ENCODE measurements at places on chromosomes 7 and 10.

GRCh38 chr10:131850383-131850870 lies 50.4 kb upstream of the PPP2R2D start:
- no peak for DNase-seq

DNA sequence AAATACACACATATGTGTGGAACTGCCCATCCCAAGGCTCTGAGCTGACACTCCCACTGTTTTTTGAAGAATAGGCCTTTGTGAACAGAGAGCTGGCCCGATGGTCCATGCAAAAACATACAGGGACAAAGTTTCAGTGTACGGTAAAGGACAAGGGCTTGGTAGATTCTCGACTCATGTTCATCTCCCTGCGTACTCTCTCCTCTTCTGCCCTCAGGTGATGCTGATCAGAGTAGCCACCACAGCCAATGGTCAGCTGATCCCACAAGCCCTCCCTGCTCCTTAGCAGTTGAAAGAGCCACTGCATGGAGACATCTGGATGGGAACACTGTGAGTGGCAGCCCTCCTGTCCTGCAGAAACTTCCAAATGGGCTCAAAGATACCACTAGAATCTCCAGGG lies 23.1 kb upstream of the C10orf71 start:
- no peak for DNase-seq

DNA sequence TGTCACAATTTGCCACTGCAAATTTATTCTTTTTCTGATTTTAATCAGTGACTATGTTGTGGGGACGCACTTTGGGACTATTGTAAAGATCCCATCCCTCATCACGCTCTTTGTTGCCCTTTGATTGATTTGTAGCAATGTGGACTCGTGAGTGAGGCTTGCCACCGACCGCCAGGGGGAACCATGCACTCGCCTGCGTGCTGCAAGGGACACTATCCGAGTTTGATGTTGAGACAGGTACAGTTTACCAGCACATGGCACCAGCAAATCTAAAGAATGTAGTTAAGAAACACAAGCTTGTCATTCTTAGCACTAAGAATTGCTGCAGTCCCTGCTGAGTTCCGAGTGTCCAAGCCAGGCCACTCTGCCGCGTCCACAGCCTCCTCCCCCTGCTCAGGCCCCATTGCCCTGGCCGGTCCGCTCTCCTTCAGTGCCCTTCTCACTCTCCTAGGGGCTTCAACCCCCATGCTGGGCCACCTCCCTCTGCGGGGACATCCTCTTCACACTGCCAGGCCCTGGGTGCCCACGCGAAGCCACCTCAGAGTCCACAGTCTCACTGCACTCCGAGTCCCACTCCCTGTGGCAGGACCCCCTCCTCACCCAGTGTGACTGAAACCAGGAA lies 2.0 kb upstream of the SFTPA2 start:
- DNase-seq, result peak; percentile 38

DNA sequence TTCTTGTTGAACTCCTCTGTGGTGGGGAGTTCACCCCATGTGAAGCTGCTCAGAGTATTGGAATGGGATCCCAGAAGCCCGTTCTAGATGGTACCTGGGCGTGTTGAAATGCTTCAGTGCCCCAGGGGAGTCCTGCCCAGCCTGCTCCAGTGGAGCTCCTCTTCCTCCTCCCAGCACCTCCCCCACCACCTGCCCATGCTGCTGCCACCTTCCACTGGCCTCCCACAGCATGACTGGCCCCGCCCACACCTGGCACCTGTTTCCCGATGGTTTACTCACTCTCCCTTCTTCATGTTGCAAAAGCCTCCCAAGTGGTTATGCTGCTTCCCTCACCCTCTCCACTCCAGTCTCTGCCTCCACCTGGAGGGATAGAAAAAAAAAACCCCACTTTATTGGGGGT lies 32.2 kb upstream of the PCBD1 start:
- DNase-seq, result no peak

GRCh38 chr10:93841961-93842360 lies 51.8 kb upstream of the SLC35G1 start:
- no peak for DNase-seq

DNA sequence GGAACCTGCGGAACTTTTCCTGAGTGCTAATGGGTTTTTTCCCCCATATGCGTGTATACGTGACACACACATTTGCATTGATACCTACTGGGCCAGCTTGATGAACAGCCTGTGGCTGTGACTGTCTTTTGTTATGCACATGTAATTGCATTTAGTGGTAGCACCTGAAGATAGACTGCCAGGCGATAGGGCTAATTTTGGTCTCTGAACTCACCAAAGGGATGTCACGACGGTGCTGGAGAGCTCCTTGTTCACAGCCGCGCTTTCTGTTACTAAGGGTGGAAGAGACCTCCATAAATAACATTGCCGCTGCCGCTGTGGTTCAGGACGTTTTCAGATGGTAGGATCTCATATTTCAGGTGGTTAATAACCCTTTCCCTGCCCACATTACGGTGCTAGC lies 133.2 kb downstream of the CAMK1D start:
- no peak for DNase-seq

DNA sequence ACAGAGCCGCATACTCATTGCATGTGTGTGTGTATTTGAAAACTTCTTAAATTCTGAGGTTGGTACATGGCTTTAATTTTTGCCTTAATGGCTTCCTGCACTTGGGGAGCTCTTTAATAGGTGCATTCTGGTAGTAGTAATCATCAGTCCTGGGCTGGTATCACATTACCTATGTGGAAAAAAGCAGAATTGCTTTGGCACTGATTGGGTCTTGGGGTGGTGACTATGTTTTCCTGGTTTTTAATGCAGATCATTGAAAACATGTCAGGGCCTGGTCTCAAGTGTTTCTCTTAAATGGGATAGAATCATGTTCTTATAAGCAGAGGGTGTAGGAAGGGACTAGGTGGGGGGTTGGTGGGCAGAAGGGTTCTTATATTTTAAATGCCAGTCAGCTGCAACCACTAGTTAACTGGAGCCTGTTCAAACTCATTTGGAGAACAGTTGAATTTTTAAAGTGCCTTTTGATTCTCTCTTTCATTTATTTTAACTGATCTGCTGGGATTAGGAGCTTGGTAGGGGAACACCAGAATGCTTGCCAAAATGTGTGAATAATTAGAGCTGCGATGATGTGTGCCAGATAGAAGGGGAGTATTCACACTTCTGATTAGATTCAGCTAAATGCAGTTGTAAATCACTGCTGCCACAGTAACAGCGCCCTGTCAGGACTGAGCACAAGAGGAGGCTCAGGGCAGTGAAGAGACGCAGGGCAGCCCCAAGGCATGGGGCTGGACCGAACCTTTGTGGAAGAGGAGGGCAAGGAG lies 633.5 kb upstream of the GALNT17 start:
- no peak for DNase-seq

GRCh38 chr10:104339469-104340110 lies 1.3 kb upstream of the ITPRIP start:
- DNase-seq, result no peak

DNA sequence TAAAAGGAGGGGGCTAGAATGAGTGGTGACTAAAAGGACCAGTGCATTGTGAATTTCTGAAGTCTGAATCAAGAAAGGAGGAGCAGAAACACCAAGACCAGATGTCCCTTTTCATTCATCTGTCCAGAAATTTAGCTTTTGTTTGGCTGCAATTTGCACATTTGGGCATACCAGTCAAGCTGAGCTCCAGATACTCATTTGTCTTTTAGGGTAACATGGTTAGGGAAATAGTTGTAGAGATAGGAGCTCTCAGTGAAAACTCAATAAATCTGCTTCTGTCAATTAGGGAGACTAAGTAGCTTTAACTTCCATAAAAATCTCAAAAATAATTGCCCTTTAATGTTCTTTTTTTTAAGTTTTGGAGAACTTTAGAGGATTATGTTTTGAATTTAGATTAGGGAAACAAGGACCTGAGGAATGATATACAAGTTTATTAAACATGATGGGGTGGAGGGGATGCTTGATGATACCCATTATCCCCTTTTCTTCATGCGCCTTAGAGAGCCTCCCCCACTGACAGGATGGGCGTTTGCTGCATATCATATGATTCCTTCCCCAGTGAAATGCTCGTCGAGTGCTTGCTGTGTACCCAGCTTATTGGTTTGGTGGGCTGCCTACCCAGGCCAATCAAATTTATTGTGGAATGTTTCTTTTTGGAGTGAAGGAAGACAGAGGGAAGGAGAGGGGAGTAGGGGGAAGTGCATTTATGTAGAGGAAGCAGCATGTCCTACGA lies 50.7 kb upstream of the RPA3 start:
- no peak for DNase-seq

- no peak for DNase-seq
These were observed 101.0 kb upstream of the JCAD start for GRCh38 chr10:30160271-30160982.

DNA sequence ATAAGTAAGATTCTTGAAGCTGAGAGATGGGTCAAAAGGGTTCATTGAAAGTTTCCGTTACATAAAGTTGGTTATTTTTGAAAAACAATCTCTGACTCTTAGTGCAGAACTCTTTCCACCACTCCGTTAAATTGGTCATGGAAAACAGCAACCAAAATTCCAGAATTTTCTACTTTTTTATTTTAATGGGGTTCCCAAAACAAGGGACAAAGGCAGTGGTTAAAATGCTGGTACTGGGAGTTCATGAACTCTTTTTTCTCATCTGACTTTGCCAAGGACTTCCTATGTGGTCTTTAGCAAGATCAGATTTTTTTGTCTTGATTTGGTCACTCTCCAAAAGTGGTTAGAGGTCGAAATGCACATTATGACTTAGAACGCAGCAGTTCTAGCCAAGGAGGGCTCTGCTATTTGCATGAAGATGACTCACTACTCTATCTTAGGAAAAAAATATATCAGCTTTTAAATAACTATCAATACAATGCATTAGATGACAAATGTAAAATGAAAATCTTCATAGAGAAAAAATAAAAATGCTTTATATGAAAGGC lies 145.7 kb downstream of the REEP3 start:
- no peak for DNase-seq

- no peak for DNase-seq
These were observed 101.3 kb upstream of the LRRC4 start for GRCh38 chr7:128132426-128133069.

DNA sequence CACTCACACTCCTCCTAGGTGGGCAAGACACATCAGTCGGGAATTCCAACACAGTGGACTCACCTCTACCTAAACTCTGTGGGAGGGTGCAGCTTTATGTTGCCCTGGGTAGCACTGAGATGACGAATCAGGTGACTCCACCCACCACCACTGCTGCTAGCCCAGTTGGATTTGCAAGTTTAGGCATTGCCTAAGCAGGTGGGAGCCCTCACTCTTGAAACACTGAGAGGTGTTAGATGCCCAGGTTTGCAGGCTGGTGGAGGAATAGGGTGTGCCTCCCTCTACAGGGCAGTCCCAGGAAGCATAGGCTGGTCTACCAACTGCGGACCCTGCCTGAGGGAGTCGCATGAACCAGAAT lies 708.9 kb downstream of the POM121L12 start:
- DNase-seq, result no peak

DNA sequence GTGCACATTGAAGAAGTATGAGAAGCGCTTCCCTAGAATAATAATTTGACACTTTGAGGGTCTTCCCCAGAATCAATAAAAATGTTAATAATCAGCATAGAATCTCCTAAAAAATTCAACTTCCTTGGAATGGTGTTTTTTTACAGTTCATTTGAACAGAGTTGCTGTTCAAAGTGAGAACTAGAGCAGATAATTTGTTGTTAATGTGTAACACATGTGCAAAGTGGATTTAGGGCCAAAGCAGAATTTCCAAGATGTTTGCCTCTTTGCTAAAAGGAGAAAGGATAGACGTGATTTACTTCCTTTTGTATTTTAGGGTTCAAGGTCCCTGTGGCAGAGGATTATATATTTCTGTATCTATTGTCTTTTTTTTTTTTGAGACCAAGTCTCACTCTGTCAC lies 73.8 kb downstream of the ZNF277 start:
- DNase-seq, result no peak

DNA sequence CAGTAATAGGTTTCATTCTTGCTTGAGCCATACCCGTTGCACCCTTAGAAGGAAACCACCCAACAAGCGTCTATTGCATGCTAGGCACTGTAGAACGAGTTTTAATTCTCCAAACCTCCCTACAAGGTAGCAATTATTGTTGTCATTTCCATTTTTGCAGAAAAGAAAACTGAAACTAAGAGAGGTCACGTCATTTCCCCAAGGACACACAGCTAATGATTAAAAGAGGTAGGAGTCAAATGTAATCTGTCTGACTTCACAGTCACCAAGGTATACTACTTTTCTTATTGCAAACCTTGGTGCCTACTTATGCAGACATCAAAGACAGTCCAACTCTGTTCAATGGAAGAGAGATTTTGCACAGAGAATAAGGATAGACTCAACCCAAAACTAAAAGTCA lies 49.1 kb upstream of the C1QL3 start:
- DNase-seq, result no peak

DNA sequence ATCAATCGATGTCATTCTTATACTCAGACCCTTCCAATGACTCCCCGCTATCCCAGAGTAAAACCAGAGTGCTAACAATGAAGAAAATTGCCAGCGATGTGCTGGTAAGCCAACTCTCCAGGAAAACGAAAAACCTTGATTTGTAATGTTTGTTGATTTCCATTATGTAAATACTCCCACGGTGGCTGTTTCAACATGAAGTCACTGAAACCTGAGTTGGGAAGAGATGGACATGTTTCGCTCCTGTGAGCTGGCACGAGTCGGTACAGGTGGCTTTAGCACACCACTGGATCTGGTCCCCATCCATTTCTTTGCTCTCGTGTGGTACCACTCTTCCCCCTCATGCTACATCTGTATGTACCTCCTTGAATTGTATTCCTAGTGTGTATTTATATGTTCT lies 52.9 kb downstream of the AP3M1 start:
- DNase-seq, result no peak

- DNase-seq, result no peak
These were observed 5.7 kb downstream of the ARPC1B start for GRCh38 chr7:99380032-99380822.

- no peak for DNase-seq
These were observed 198.4 kb upstream of the NRP1 start for GRCh38 chr10:33532901-33533300.

DNA sequence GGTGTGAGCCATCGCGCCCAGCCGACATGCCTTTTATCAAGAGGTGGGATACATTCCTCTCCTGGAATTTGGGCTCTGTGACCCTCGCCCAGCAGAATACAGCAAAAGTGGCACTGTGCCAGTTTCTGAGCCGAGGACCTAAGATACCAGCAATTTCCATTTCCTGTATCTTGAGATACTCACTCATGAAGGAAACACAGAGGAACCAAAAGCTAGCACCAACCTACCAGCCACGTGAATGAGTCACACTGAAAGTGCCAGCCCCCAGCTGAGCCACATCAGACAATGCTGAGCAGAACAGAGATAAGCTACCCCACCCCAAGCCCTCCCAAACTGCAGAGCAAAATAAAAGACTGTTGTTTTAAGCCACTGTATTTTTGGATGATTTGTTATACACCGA lies 56.3 kb downstream of the CACUL1 start:
- peak; percentile 49 for DNase-seq

All from activated CD4-positive, alpha-beta T cell treated with anti-CD3 and anti-CD28 coated beads, Interleukin-2, amount 50 U/mL, for 24 hours (primary cell).